ENCODE measurements at places on chromosomes 7 and 10.
A peak's percentile ranks its signal among the peaks of the same experiment; 100 is the strongest.

- DNase-seq = no peak
Measured at GRCh38 chr7:12827920-12828319, 140.5 kb downstream of the ARL4A start.

DNA sequence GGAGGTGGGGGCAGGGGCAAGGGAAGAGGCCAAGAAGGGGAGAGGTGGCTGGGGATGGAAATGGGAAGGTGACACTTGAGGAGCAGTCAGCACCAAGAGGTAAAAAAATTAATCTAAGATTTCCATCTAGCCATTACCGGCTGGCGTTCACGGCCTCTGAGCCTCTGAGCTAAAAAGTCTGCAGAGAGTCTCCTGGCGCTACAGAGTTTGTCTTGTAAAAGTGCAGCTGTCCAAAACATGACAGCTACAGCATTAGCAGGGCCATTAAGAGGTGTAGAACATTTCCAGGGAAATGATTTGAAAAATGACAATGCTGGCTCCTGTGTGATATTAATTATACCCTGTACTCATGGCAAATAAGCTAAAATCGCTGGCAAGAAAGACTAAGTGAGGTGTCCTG is 167.6 kb downstream of the LRMDA start:
- DNase-seq = no peak

GRCh38 chr10:63670291-63670898 is 149.2 kb downstream of the REEP3 start:
- no peak for DNase-seq

- no peak for DNase-seq
Measured at GRCh38 chr7:26441611-26442277, 150.1 kb downstream of the SNX10 start.

DNA sequence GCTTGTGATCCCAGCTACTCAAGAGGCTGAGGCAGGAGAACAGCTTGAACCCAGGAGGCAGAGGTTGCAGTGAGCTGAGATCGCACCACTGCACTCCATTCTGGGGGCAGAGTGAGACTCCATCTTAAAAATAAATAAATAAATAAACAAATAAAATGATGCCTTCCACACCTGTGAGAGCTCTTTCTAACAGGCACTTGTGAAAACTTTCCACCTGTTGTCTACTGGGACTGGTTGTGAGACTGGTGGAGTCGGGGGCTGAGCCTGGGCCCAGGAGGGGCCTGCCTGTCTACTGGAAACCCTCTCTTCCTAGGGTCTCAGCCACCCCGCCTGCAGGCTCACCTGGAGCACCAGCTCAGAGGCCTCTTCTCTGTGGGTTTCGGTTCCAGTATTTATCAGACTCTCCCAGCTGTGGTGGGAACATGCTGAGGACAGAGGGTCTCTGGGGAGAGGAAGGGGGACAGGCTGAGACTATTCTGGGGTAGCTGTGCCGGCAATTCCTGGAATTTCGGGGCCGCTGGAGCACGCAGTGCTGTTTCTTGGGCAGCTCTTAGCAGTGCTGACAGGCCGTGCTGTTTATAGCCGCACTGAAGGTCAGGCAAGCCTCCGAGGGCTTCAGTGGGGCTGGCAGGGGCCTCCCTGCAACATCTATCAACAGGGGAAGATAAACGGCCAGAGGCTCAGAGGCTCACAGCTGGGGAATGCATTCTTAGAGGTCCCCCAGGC is 3.8 kb downstream of the LDB3 start:
- no peak for DNase-seq

- DNase-seq = no peak
Measured at GRCh38 chr7:325051-325798, 35.3 kb downstream of the FOXL3 start.

DNA sequence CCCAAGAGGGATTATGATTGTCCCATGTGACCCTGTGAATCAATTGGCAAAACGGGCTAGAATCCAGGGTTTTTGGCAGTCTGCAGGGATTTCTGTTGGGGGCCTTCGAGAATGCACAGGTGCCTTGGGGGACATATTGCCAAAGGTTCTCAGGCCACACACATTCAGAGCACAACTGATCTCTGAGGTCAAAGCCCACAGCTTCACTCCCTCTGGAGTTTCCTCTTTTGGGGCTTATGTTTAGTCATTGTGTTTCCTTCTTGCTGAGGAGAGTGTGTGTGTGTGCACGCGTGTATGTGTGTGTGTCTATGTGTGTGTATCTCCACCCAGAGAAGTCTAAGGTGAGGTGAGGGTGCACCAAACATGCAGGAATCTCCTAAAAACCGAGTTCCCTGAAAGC is 8.8 kb downstream of the PPIF start:
- DNase-seq = no peak

GRCh38 chr7:107879400-107880035 is 11.5 kb upstream of the DLD start:
- peak; percentile 37 for DNase-seq

- no peak for DNase-seq
Measured at GRCh38 chr7:27651702-27652101, 11.0 kb downstream of the HIBADH start.

DNA sequence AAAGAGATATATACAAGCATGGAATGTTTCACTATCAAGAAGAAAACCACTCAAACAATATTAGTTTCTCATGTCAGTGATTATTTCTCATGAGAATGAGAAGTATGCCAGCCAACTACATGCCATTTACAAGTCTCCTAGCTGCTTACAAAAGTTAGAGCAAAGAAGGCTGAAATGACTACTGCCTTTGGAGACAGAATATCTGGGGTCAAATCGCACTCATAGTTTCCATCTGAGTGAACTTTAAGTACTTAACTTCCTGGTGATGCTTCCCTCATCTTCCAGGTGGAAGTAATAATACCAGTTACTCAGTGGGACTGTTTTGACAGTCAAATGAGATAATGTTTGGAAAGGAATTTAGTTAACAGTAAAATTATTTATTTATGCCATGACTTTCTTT is 42.0 kb upstream of the RHOBTB1 start:
- no peak for DNase-seq

- DNase-seq = no peak
Measured at GRCh38 chr10:75451831-75452230, 20.4 kb downstream of the LRMDA start.
